Right renal pelvis (tissue), 4 donors: ENCODE measurements at places on chromosomes 11 and 22.

DNA sequence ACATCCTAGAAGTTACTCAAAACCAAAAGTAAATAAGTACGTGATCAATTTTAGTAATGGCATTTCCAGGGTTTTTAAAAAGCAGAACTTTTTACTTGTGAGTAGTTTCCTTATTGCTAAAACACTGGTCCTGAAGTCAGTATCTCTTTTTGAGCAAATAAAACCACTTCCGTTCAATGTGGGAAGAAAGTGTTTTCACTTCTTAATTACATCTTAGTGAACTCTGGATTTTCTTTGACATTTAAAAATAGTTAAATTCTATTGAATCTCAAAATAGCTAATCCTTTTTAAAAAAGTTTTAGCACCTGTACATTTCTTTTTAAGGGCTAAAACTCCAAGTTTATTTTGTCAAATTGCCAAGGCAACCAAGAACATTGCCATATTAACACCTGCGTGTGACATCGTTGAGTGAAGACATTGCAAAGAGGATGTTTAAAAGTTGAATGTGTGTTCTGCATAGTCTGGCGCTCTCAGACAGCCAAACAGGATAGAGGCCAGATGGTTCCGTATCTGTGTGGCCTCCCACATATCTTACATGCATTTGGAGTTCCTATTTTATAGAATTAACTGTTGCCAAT, 17.2 kb upstream of the OR5B21 start:
- no peak for DNase-seq

DNA sequence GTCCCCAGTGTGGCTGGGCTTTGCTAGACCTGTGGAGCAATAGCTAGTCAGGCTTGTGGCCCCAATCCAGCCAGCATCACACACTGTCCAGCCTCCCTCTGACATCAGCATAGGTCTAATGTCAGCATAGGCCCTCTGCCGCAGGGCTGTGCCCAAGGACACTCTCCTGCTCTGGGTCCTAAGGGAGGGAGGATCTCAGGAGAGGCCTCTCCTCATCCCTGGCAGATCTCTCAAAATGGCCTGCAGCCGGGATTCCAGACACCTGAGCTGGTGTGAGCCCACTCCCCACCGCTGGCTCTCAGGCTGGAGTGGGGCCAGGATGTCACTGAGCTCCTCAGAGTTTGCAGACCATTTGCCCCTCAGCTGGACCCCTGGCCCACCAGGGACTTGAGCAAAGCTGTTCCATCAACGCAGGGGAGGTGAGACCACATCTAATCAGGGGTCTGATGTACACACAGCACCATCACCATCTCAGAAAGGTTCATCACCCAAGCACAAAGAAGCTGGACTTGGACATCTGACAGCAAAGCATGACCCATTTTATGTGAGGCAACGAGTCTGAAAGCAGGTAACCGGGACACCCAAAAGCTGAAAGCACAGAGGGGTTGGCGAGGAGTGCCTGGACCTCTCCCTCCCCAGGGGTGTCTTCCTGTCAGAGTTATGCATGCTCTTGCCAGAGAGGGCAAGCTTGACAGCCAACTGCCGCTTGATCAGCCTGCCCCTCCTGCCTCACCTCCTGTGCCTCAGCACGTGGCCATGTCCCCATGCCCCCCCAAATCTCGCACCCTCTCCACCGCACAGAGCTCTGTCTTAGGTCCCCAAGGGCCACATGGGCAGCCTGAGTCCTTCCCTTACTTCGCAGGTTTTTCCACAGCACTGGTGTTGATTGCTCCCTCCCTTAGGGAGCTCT, 69.7 kb upstream of the SEPTIN5 start:
- no peak for DNase-seq

GRCh38 chr11:87971354-87971753, 203.9 kb downstream of the RAB38 start:
- no peak for DNase-seq

GRCh38 chr11:13776134-13776815, 107.8 kb downstream of the FAR1 start:
- no peak for DNase-seq

DNA sequence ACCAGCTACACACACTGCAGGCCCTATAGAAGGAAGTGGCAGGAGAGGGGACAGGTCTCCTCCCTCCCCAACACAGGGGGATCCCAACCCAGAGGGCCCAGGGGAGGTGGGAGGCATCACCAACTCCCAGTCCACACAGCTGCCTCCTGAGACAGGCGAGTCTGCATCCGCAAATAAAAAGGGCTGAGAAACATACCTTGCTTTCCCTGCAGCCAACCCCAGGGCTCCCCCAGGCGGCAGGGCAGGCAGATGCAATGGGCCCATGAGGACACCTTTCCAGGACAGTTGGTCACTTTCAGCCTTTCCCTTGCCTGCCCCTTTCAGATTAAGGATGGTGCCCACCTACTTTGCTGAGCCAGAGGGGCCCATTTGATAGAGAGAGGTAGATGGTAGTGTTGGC, 180.0 kb downstream of the BRD1 start:
- no peak for DNase-seq

DNA sequence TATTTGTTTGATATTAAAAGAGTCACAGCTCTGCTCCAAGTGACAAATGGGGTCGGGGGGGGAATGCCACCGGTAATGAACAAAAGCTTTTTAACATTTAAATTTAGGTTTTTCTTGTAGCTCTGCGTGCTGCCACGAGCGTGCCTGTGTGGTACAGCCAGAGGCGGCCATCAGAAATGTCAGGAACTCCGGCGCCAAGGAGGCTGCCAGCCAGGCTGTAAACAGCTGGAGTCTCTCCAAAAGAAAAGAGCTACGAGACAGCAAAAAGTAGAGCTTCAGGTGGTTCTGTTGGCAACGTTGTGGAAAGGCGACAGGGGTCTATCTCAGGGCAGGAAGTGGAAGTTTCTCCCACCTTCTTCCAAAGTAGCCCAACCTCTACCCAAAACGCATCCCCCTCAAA, 532.8 kb downstream of the OPCML start:
- no peak for DNase-seq

DNA sequence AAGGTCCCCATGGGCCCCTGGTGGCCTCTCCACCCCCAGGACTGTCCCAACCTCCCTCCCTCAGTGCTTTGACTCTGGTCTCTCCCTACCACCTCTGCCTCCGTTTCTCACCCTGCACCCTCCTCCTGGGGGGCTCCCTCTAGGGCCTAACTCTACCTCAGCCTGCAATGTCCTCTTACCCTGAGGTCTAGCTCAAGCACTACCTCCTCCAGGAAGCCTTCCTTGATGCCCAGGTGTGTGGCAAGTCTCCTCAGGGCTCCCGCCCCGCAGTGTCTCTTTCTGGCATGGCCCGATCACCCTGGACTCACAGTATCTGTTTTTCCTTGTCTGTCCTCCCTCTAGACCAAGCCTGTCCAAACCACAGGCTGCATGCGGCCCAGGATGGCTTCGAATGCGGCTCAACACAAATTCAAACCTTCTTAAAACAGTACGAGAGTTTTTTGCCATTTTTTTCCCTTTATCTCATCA, 90.8 kb downstream of the PHF21B start:
- DNase-seq = no peak

GRCh38 chr22:33034753-33035152, 23.4 kb downstream of the SYN3 start:
- DNase-seq = no peak

GRCh38 chr11:39965701-39966100, 1493.8 kb downstream of the LRRC4C start:
- DNase-seq = no peak

- peak; percentile 83 for DNase-seq
Measured at GRCh38 chr22:37607010-37607934, 1.4 kb upstream of the GGA1 start.

- no peak for DNase-seq
Measured at GRCh38 chr11:124176925-124177715, 6.0 kb upstream of the OR10D3 start.

DNA sequence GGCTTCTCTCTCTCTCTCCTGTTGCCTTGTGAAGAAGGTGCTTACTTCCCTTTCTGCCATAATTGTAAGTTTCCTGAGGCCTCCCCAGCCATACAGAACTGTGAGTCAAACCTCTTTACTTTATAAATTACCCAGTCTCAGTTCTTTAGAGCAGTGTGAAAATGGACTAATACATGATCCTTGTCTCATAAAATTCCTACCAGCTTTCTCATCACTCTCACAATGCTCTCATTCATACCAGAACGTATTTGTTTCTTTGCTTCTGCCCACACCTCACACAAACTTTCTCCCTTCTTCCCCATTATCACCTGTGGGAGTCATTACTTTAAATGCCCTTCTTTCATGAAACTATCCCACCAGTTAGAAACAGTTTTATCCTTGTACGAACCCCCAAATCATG, 62.7 kb upstream of the ARHGAP42 start:
- DNase-seq = no peak

GRCh38 chr11:79845002-79845709, 404.3 kb upstream of the TENM4 start:
- no peak for DNase-seq
